ENCODE measurements at places on chromosomes 13 and 19. TPM values are rescaled to one million over a fixed set of nuclear protein-coding genes. Genes with fewer than 3 reads are reported as not detected.
A peak's percentile ranks its signal among the peaks of the same experiment; 100 is the strongest.

The B3GNT3 gene
- total RNA-seq = 1.5 TPM

The IGFL4 gene
- total RNA-seq = not detected

The SLC25A41 gene
- total RNA-seq = not detected

The ZNF284 gene
- 2.2 TPM for total RNA-seq

The PSG3 gene
- total RNA-seq = not detected

The PRX gene
- 3.2 TPM for total RNA-seq

The PSPN gene
- 0.25 TPM for total RNA-seq

The GGACT gene
- 4.7 TPM for total RNA-seq

The RFXAP gene
- 7.4 TPM for total RNA-seq

The FXYD3 gene
- total RNA-seq = 788 TPM

The HMGB1 gene
- 215 TPM for total RNA-seq

GRCh38 chr13:52405369-52405766 lies 604 bp downstream of the THSD1 start:
- H3K4me1 ChIP-seq = peaks cover 20% of the 10 kb centered on the region
- no peaks in the 10 kb centered on the region for H3K27me3 ChIP-seq

- H3K4me3 ChIP-seq = peak overlapping the region; percentile 97
- peak overlapping the region; percentile 82 for H3K27ac ChIP-seq
- peaks cover 62% of the 10 kb centered on the region for H3K4me1 ChIP-seq
- H3K36me3 ChIP-seq = no peaks in the 10 kb centered on the region
- DNase-seq = no peak
Measured at GRCh38 chr19:45251452-45252354, 632 bp downstream of the MARK4 start.

GRCh38 chr19:17888260-17888659 lies 16.5 kb downstream of the SLC5A5 start:
- H3K27me3 ChIP-seq = no peaks in the 10 kb centered on the region
- no peaks in the 10 kb centered on the region for H3K4me1 ChIP-seq
- no peaks in the 10 kb centered on the region for H3K36me3 ChIP-seq

- no peaks in the 10 kb centered on the region for H3K4me1 ChIP-seq
- H3K27ac ChIP-seq = no peak overlapping the region
- DNase-seq = no peak
- H3K27me3 ChIP-seq = no peaks in the 10 kb centered on the region
Measured at GRCh38 chr19:15810335-15810734, 5.1 kb downstream of the OR10H1 start.

DNA sequence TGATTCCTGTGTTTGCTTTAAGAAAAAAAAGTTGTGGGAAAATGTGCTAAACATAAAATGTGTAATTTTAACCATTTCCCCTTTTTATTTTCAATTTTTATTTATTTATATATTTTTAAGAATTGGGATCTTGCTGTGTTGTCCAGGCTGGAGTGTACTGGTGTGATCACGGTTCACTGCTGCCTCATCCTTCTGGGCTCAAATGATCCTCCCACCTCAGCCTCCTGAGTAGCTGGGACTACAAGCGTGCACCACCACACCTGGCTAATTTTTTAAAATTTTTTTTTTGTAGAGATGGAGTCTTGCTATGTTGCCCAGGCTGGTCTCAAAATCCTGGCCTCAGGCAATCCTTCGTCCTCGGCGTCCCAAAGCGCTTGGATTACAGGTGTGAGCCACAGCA lies 19.0 kb downstream of the CACNG6 start:
- H3K4me3 ChIP-seq = no peak overlapping the region
- no peaks in the 10 kb centered on the region for H3K36me3 ChIP-seq
- DNase-seq = no peak
- no peaks in the 10 kb centered on the region for H3K27me3 ChIP-seq
- no peaks in the 10 kb centered on the region for H3K4me1 ChIP-seq

- no peaks in the 10 kb centered on the region for H3K27me3 ChIP-seq
- H3K27ac ChIP-seq = no peak overlapping the region
- no peaks in the 10 kb centered on the region for H3K36me3 ChIP-seq
- DNase-seq = no peak
- no peaks in the 10 kb centered on the region for H3K4me1 ChIP-seq
- H3K4me3 ChIP-seq = no peak overlapping the region
Measured at GRCh38 chr13:90534617-90535370, 812.7 kb upstream of the MIR17HG start.

DNA sequence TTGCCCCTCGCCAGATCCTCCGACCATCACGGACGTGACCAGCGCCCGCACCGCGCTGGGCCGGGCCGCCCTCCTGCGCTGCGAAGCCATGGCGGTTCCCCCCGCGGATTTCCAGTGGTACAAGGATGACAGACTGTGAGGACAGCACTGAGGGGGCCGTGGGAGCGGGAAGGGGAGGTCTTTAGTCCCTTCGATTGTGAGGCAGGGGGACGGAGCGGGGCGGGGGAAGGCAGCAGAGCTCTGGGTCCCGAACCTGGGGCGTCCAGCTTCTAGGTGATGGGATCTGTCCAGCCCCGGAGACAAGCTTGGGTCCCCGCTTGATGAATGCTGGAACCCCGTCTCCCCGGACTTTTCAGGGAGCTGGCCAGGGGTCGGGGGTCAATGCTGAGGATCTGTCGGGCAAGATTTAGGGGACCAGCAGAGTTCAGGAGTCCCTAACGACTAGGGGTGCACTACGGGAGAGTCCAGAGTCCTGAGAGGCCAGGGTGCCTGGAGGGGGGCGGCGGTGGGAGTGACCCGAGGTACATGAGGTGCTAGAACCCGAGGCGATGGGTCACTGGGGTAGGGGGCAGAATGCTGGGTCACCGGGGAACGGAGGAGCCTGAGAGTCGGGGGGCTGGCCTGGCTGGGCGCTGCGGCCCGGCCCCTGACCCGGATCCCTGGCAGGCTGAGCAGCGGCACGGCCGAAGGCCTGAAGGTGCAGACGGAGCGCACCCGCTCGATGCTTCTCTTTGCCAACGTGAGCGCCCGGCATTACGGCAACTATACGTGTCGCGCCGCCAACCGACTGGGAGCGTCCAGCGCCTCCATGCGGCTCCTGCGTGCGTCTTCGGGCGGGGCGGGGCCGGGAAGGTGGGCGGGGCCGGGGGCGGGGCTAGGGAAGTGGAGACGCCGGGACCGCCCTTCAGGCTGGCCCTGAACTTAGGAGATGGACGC lies 14.6 kb downstream of the VSIG10L start:
- no peaks in the 10 kb centered on the region for H3K36me3 ChIP-seq
- no peaks in the 10 kb centered on the region for H3K27me3 ChIP-seq
- H3K4me1 ChIP-seq = peaks cover 6% of the 10 kb centered on the region
- no peak overlapping the region for H3K27ac ChIP-seq

GRCh38 chr19:39542206-39542605 lies 2.2 kb upstream of the EID2 start:
- peaks cover 10% of the 10 kb centered on the region for H3K4me1 ChIP-seq
- H3K27ac ChIP-seq = no peak overlapping the region
- no peaks in the 10 kb centered on the region for H3K36me3 ChIP-seq

- DNase-seq = no peak
- H3K4me3 ChIP-seq = no peak overlapping the region
- H3K4me1 ChIP-seq = peaks cover 46% of the 10 kb centered on the region
- H3K27me3 ChIP-seq = no peaks in the 10 kb centered on the region
- H3K27ac ChIP-seq = no peak overlapping the region
Measured at GRCh38 chr19:45762870-45763631, 6.0 kb downstream of the SIX5 start.

- DNase-seq = no peak
- no peaks in the 10 kb centered on the region for H3K36me3 ChIP-seq
- H3K4me1 ChIP-seq = peaks cover 83% of the 10 kb centered on the region
- peak overlapping the region; percentile 100 for H3K27ac ChIP-seq
- no peaks in the 10 kb centered on the region for H3K27me3 ChIP-seq
Measured at GRCh38 chr19:13844130-13844631, 32.8 kb upstream of the NANOS3 start.

DNA sequence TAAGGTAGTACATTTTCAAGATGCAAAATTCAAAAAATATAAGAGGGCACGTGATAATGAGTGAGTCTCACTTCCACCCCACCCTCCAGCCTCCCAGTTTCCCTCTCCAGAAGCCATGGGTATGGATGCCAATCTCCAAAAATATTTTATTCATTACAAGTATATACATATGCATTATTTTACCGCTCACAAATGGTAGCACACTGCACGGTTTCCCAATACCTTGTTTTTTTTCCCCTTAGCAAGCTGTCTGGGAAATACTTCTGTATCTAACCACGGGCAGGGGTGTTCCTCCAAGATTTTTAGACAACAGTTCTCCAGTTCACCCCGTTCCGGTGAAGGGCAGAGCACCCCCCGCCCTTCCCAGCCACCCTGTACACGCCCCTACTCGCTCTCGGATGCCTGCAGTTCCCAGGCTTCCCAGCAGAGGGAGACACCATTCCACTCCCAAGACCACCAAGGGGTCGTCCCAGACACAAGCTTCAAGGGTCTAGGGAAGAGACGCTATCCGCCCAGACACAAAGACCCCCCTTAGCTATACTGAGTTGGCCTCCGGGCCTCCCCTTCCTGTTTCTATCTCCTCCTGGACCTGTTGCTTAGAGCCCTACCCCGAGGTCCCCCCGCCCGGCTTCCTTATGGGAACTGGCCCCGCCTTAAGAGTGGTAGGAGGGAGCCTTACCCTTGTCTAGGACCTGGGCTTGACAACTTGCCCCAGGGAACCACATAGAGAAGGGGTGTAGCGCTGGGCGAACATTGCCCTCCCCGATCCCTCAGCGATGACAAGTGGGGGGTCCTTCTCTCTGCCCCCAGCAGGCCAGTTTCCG lies 1.1 kb upstream of the FXYD3 start:
- no peaks in the 10 kb centered on the region for H3K27me3 ChIP-seq
- peak overlapping the region; percentile 94 for H3K27ac ChIP-seq
- H3K4me3 ChIP-seq = peak overlapping the region; percentile 46
- no peaks in the 10 kb centered on the region for H3K36me3 ChIP-seq
- DNase-seq = no peak
- peaks cover 21% of the 10 kb centered on the region for H3K4me1 ChIP-seq

DNA sequence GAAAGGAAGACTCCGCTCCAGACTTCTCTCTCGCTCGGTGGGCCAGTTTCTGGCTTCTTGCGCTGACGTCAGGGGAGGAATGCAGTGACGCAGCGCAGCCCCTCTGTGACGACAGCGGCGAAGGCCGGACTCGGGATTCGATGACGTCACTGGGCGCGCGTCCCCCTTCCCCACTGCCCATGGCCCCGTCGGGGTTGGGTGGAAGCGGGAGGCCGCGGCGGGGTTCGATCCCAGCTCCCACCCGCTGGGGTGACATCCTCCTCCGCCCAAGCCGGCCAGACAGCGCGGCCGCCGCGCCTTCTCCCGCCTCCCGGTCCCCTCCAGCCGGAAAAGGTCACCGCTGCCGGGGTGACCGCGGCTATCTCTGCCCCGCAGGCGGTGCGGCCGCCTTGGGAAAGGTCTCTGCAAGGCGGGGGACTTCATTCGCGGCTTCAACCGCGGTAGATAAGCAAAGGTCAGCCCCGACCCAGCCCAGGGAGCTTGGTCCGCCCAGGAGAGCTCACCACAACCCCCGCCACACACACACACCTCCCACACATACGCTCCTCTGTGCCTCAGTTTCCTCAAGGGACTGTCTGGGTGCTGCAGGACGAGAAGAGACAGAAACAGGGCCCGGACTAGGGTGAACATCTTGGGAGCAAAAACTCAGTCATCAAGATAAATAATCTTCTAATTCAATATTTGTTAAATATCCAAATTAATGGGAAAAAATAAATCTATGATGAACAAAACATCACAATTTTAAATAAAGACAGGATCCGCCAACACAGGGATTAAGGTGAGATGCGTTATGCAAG lies 844 bp upstream of the RFX1 start:
- H3K27me3 ChIP-seq = no peaks in the 10 kb centered on the region
- H3K4me3 ChIP-seq = peak overlapping the region; percentile 98
- peaks cover 31% of the 10 kb centered on the region for H3K4me1 ChIP-seq
- H3K36me3 ChIP-seq = no peaks in the 10 kb centered on the region

DNA sequence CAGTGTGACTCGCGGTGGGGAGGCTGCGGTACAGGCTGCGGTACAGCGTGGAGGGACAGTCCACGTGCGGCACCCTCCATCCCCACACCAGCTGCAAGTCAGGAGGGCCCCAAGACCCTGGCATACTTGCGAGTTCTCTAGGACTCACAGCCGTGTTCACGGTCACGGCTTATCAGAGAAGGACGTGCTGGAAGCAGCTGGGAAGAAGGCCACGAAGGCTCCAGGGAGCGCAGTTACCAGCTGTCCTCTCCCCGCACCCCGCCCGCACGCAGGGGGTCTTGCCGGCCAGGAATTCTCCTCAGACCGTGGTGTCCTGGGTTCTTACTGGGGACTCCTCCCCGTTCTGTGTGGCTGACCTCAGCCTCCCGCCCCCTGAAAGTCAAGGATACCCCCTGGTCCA lies 6.2 kb downstream of the ZNF444 start:
- no peaks in the 10 kb centered on the region for H3K27me3 ChIP-seq
- peaks cover 22% of the 10 kb centered on the region for H3K36me3 ChIP-seq
- H3K4me1 ChIP-seq = peaks cover 12% of the 10 kb centered on the region
- DNase-seq = no peak

GRCh38 chr19:35618857-35619256 lies 6.3 kb downstream of the HAUS5 start:
- H3K27ac ChIP-seq = no peak overlapping the region
- no peak for DNase-seq
- no peaks in the 10 kb centered on the region for H3K27me3 ChIP-seq
- H3K4me1 ChIP-seq = no peaks in the 10 kb centered on the region
- no peaks in the 10 kb centered on the region for H3K36me3 ChIP-seq

DNA sequence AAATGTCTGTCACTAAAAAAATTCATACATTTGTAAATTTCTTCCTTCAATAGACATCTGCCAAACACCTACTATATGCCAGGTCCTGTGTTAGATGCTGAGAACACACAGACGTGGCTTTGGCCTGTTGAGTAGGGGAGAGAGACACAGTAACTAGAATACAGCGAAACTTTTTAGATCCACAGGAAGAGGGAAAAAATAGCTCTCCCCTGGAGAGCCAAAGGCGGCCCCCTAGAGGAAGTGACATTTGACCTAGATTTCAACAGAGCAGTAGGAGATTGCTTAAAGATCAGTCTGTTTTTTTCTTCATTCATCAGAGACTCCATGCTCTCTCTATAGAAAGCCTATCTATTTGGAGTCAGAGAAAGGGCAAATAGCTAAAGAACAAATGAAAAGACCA lies 11.3 kb downstream of the LCP1 start:
- no peak for DNase-seq
- H3K27me3 ChIP-seq = no peaks in the 10 kb centered on the region
- peaks cover 11% of the 10 kb centered on the region for H3K4me1 ChIP-seq
- H3K36me3 ChIP-seq = no peaks in the 10 kb centered on the region
- no peak overlapping the region for H3K4me3 ChIP-seq

DNA sequence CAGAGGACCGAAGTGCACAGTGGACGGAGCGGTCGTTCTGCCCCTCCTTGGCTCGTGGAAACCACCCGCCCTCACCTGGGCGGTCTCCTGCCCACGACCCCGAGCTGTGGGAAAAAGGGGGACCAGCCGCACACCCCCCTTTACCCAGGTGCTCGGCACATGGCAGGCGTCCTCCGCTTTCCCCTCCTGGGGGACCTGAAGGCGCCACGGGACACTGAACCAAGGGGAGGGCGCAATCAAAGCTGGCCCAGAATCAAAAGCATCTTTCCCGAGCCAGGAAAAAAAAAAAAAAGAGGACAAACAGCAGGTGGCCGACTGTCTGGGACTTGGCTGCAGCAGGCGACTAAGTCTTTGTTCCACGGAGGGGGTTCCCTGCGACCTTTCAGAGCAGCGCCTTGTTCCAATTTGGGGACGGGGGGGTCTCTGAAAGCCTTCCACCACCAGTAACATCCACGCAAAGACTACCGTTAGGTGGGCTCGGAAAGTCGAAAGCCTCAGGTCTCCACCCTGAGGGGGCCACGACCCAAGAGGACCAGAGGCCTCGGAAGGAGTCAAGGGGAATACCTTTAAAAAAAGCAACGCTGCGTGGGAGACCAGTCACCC lies 1.1 kb downstream of the MBD3 start:
- peak overlapping the region; percentile 90 for H3K4me3 ChIP-seq
- no peak for DNase-seq
- peak overlapping the region; percentile 89 for H3K27ac ChIP-seq
- H3K36me3 ChIP-seq = no peaks in the 10 kb centered on the region
- H3K27me3 ChIP-seq = no peaks in the 10 kb centered on the region
- peaks cover 40% of the 10 kb centered on the region for H3K4me1 ChIP-seq
